Stimulated activated CD8-positive, alpha-beta memory T cell treated with anti-CD3 and anti-CD28 coated beads, Interleukin-2, amount 100 ng/mL, for 1 hour (primary cell): ENCODE measurements at places on chromosomes 5 and 9.

GRCh38 chr5:107242411-107243219 lies 428.1 kb downstream of the EFNA5 start:
- no peak for DNase-seq

DNA sequence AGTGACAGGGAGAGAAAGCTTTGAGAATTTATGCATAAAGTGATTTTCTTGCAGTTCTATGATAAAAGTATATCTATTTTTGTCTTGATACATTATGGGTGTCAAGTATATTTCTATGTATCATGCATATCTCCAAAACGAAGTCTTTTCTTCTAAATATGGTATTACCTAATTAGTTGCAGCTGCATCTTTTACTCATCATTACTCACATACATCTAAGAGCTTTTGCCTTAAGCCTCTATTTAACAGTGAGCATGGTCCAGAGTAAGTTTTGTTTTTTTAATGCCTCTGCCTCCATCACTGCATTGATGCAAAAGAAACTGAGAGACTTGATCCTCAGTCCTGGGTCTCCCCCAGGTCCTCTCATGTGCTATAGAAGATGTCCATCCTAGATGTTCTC lies 40.0 kb upstream of the SMC5 start:
- no peak for DNase-seq

DNA sequence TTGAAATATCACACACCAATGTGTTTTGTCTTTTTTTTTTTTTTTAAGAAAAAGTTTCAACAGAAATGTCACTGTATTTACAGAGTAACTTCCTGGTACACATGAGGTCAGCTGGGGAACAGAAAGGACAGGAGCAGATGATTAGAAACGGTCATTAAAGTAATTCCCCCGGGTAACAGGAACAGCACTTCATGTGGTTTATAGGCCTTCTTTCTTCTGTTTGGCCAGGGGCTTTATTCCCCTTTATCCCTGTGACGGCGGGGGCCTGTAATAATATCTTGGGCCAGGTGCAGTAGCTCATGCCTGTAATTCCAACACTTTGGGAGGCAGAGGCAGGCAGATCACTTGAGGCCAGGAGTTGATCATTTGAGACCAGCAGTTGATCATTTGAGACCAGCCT lies 30.5 kb upstream of the MSH3 start:
- DNase-seq = no peak

GRCh38 chr5:3741374-3741770 lies 145.7 kb downstream of the IRX1 start:
- no peak for DNase-seq

- no peak for DNase-seq
Measured at GRCh38 chr5:143186623-143187022, 216.9 kb downstream of the NR3C1 start.

GRCh38 chr9:94794476-94795167 lies 68.1 kb downstream of the AOPEP start:
- DNase-seq = no peak

DNA sequence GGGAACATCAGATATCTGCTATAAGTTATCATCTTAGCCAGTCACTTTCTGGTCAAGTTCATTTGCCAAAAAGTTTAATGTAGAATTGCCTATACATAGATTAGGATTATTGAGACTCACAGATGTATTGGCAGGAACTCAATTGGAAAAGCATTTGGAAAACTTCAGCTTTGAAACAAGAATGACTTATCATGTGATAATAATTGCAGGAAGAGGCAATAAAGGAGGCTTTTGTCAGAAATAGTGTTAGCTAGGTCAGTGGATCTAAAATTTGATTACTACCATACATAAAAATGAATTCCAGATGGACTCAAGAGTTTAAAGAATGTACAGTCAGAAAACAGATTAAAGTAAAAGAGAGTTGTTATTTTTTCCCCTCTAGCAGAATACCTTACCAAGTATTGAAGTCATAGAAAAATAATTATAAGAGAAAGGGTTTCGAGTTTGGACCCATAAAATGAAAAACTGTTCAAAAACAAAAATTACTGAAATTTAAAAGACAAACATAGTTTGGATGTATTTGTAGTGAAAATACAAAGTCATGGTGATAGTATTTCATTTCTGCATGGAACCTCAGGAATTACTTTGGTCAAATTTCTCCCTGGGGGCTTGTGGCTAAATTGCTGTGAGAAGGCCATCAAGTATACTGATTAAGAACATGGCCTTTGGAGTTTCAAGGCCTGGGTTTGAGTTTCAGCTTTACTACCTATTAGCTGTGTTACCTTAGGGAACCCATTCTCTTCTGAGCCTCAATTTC lies 159.9 kb downstream of the TMEM38B start:
- no peak for DNase-seq
